Stimulated activated CD4-positive, alpha-beta T cell treated with anti-CD3 and anti-CD28 coated beads, TNF-alpha, amount 100 ng/mL, for 24 hours (primary cell): ENCODE measurements at places on chromosomes 3 and 15.

GRCh38 chr3:135125171-135125801, 330.2 kb downstream of the EPHB1 start:
- DNase-seq, result no peak

DNA sequence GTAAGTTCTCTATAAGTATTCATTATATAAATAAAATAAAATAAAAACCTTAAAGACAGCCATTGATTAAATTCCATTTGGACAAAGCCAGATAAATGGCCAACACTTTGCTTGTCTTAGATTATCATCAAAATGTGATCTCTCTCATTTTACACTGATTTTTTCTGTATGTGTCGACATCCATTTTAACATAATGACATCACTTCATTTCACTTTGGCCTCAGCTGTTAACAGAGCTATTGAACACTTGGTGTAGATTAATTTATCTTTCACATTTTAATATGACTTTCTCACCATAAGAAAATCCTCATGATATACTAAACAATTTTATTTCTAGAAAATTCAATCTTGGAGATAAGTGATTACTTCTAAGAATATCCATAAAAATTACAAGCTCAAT, 198.1 kb downstream of the MECOM start:
- no peak for DNase-seq

- DNase-seq, result no peak
These were observed 1.1 kb downstream of the ITPR1 start for GRCh38 chr3:4493941-4494894.

DNA sequence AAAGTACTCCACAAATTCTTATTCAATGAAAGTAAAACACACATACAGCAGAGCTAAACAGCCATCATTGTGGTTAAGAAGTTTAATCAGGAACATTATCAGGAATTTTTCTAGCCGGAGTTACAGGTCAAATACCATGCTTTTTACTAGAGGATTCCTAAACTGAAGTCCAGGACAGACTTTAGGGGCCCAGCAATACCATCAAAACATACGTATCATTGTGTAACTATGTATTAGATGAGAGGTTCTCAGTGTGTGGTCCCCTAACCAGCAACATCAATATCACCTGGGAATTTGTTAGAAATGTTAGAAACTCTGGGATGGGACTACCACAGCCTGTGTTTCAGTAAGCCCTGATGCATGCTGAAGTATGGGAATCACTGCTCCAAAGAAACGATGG, 404.2 kb upstream of the IL12A start:
- DNase-seq, result no peak

GRCh38 chr3:72903004-72903403, 15.2 kb downstream of the GXYLT2 start:
- no peak for DNase-seq
